Muscle of leg (tissue), 16 donors: ENCODE measurements at places on chromosomes 12 and 14. TPM values are rescaled to one million over a fixed set of nuclear protein-coding genes. Genes with fewer than 3 reads are reported as not detected.

DNA sequence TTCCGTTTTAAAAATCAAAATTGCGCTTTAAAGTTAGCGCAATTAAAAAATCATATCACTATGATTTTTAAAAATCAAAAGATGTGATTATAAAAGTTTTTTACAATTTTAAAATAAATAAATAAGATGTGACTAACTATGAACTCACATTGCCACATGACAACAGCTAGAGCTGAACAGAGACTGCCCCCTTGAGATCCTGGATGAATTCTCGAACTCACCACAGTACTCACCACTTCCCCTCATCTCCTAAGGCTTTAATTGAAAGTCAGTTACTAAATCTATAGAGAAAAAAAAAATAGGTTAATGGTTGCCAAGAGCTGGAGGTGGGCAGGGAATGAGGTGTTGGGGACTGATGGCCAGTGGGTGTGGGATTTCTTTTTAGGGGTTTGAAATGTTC is 384.2 kb downstream of the ZFP36L1 start:
- H3K4me1 ChIP-seq, result peaks cover 6% of the 10 kb centered on the region
- no peaks in the 10 kb centered on the region for H3K27me3 ChIP-seq
- no peak for DNase-seq
- no peak overlapping the region for H3K4me3 ChIP-seq
- H3K36me3 ChIP-seq, result no peaks in the 10 kb centered on the region
- no peak overlapping the region for H3K27ac ChIP-seq

DNA sequence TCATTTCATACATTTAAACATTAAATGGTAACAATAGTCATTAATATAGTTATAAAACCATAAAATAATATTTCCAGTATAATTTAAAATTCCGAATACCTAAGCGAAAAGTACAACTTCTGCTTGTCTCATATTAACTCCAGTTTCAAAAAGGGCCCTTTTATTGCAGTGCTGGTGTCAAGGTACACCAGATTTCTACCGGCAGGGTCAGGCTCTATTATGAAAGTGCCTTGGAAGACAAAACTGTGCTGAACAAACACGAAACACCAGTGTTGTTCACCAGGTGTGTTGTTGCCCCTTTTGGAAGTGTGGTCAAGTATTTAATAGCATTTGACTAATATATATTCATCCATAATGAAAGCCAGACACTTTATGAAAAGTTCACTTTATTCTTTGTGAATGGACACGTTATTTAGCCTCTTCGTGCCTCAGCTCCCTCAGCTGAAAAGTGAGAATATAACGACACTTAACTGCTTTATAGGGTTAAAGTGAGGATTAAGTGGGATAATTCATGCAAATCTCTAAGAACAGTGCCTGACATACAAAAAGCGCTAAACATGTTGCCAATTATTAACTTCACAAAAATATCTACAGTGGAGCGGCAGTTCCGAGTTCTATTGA is 20.3 kb upstream of the GNS start:
- DNase-seq, result no peak
- H3K4me3 ChIP-seq, result no peak overlapping the region
- H3K27ac ChIP-seq, result no peak overlapping the region

DNA sequence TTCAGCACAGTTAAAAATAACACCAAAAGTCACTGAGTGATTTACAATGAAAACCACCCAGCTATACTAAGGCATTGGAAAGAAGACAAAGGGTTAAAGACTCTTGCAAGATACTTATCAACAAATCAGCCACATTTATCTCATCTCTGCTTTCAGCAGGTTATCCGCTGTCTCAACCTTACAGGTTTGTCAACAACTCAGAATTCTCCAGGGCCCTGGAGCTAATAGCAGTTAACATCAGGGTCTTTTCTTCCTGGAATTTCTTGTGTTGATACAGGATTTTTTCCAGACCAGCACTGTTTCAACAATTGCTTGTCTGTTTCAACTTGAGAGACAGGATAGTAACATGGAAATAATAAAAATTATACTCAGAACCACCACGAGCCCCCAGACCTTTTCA is 3.5 kb downstream of the PKP2 start:
- no peaks in the 10 kb centered on the region for H3K36me3 ChIP-seq
- H3K4me3 ChIP-seq, result no peak overlapping the region
- H3K27me3 ChIP-seq, result peaks cover 9% of the 10 kb centered on the region
- no peak for DNase-seq

The PRPH gene
- 1.4 TPM for total RNA-seq

GRCh38 chr12:33253178-33253577 is 186.4 kb downstream of the SYT10 start:
- DNase-seq, result peak; percentile 63
- H3K27ac ChIP-seq, result no peak overlapping the region
- H3K4me1 ChIP-seq, result no peaks in the 10 kb centered on the region
- H3K27me3 ChIP-seq, result no peaks in the 10 kb centered on the region
- H3K4me3 ChIP-seq, result no peak overlapping the region
- H3K36me3 ChIP-seq, result no peaks in the 10 kb centered on the region

The OR4E2 gene
- not detected for total RNA-seq

GRCh38 chr14:73245480-73246325 is 8.4 kb downstream of the PAPLN start:
- H3K27me3 ChIP-seq, result peaks cover 49% of the 10 kb centered on the region
- peak; percentile 51 for DNase-seq
- no peak overlapping the region for H3K27ac ChIP-seq
- H3K4me3 ChIP-seq, result peak overlapping the region; percentile 51

DNA sequence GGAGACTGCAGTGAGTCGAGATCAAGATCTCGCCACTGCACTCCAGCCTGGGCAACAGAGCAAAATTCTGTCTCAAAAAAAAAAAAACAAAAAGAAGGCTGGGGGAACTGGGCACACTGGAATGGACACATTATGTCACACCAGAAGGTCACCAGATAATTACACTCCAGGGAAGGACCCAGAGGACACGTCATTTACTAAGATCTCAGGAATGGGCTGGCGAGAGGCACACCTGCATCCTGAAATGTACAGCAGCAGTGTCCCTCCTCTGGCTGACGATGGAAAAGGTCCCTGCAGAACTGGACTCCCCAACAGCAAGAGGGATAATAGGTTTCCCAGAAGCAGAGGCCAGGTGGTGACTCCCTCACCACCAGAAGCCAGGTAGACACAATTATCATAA is 243.5 kb downstream of the BCL11B start:
- no peak for DNase-seq
- no peaks in the 10 kb centered on the region for H3K27me3 ChIP-seq
- H3K4me1 ChIP-seq, result no peaks in the 10 kb centered on the region
- H3K4me3 ChIP-seq, result no peak overlapping the region
- no peak overlapping the region for H3K27ac ChIP-seq

The MANSC4 gene
- total RNA-seq, result not detected
